Subcutaneous preadipocyte (primary cell): ENCODE measurements at places on chromosomes 2 and 18. TPM values are rescaled to one million over a fixed set of nuclear protein-coding genes. Genes with fewer than 3 reads are reported as not detected.

Gene INHBB
- total RNA-seq = 0.20 and 1.1 TPM in 2 replicates

Gene ZFAND2B
- 19.4 and 21.3 TPM in 2 replicates for total RNA-seq

Gene FIGN
- 1.1 and 1.6 TPM in 2 replicates for total RNA-seq

Gene REG3A
- not detected in 2 replicates for total RNA-seq

Gene ZNF236
- total RNA-seq = 10.3 and 14.7 TPM in 2 replicates

Gene GNAL
- 0.39 and 2.2 TPM in 2 replicates for total RNA-seq

Gene CLEC4F
- total RNA-seq = not detected in 2 replicates

Gene MARCO
- under 0.01 TPM in 1 of 2 replicates, not detected in the other for total RNA-seq

Gene BUB1
- total RNA-seq = 36.7 and 68.6 TPM in 2 replicates
